ENCODE measurements at places on chromosomes 3 and 15. TPM values are rescaled to one million over a fixed set of nuclear protein-coding genes. Genes with fewer than 3 reads are reported as not detected.

The HGD gene
- 91.7 TPM for polyA plus RNA-seq

The SEMA3F gene
- 68.6 TPM for polyA plus RNA-seq

The FANCD2 gene
- polyA plus RNA-seq: 16.2 TPM

The GFM1 gene
- polyA plus RNA-seq: 48.0 TPM

The CERS3 gene
- 0.06 TPM for polyA plus RNA-seq

The OR5H6 gene
- polyA plus RNA-seq: not detected

The CRYBG3 gene
- polyA plus RNA-seq: 25.5 TPM

DNA sequence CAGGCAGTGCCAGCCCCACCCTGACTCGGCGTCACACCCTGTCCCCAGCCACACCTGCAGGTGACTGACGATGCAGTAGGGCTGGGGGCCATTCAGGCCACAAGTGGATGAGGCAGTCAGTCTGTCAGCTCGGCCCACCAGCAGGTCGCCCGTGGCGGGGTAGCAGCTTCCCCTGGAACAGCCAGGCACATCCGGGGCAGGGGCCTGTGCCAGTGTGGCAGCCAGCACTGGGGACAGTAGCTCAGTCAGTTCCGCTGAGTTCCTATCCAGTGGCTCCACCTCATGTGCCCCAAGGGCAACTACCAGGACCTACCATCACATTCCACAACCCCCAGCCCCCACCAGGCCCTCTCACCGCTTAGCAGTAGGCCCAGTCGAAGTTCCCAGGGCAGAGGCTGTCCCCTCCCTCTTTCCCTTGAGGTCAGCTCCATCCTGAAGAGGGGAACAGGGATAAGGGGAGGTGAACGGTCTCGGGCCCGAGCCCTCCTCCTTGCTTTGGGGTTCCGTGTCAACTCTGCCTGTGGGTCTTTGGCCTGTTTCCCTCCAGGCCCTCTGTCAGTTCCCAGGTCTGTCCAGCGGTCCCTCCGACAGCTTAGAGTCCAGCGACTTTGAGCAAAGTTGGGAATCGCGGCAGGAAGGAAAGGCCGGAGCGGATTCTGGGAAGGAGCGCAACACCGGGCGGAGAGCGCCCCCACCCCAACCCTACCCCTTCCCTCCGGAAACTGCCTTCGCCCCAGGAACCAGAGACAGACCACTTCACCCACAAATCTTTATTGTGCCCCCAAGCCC lies at the start of gene LAMB2:
TSS of gene LAMB2 (minus strand) at position 614 of the 789 bp plus-strand sequence. CDS start at position 431, 183 bp downstream.
- DNase-seq: peak; percentile 86

DNA sequence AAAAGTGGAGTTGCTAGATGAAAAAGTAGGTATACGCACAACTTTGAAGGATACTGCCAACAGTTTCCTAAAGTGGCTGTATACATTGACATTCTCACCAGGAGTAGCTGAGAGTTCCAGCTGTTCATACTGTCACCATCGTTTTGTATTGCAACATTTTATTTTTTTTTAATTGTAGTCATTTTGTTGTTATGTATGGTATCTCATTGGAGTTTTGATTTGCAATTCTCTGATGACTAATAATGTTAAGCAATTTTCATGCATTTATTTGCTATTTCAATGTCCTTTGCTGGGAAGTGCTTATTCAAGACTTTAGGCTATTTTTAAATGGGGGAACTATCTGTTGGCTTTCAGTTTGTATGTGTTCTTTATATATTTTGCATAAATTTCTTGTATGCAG lies 185.1 kb upstream of the TGFBR2 start:
- no peak for DNase-seq

DNA sequence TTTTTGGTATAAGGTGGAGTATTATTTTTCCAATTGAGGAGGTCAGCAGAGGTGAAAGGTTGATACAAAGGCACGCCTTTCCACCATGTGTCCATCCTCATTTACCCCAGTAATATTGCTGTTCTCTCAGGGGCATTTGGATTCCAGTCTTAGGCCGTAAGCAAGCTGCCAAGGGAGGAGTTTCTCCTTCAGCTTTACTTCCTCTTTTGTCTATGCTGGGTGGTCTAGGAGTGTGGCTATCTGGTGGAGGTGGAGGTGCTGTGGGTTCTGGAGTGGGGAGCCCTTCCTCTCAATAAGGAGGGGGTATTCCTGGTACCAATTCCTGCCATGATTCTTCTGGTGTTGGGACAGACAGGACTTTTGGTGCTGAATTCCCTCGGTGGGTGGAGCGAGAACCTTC lies 340.6 kb downstream of the KCNH8 start:
- no peak for DNase-seq

DNA sequence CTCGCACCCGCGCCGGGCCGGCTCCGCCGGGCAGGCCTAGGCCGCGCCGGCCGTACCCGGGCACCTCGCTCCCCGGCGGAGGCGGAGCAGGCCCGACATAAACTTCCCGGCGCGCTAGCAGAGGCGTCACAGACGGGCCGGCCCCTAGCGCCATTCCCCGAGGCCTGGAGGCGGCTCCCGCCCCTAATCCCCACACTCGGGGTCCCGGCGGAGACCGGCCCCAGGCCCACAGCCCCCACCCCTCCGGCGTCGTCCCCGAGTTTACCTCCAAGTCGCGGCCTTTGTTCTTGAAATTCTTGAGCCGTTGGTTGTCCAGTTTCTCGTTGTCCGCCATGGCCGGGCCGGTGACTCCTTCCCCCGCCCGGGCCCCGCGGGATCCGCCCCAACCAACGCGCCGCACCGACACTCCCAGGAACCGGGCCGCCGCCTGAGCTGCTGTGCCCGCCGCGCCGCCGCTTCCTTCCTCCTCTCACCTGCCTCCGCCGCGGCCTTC lies 376 bp downstream of the KPNA4 start:
- DNase-seq: peak; percentile 47

GRCh38 chr3:114454551-114455251 lies 160.9 kb downstream of the TIGIT start:
- DNase-seq: peak; percentile 71

DNA sequence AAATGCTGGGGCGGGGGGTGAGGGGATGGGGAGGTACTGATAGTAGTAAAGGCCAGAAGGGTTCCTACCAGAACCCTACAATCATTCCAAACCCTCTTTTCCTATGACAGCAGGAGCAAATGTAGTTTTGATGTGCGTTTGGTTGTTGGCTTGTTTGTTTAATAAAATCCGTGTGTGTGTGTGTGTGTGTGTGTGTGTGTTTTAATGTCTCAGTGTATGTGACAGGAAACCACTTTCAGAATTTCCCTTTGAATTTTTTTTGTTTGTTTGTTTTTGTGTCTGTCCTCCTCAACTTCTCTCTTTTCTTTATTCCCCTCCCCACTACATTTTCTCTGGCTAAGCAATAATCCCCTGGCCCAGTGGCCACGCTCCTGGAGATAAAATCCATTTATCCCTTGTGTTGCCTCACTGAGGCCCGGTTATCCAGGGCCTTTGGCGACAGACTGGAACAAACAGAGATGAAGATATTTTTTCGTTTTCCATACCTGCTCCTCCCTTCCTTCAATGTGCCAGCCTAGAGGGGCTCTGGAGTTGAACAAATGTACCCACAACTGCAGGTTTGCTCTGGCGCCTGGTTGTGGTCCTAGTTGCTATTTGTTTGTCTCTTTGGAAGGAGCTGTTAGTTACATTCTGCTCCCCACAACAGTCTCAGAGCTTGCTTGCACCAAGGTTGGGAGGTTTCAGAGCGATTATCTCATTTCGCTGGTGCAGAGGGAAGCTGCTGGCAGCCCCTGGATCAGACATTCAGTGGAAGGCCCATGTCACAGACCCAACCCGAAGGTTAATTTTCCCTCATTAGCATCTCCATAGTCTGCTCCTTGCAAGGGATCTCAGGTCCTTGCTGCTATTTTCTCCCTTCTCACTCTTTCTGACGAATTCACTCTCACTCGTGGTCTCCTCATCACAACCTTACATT lies 17.9 kb downstream of the NR2F2 start:
- no peak for DNase-seq

DNA sequence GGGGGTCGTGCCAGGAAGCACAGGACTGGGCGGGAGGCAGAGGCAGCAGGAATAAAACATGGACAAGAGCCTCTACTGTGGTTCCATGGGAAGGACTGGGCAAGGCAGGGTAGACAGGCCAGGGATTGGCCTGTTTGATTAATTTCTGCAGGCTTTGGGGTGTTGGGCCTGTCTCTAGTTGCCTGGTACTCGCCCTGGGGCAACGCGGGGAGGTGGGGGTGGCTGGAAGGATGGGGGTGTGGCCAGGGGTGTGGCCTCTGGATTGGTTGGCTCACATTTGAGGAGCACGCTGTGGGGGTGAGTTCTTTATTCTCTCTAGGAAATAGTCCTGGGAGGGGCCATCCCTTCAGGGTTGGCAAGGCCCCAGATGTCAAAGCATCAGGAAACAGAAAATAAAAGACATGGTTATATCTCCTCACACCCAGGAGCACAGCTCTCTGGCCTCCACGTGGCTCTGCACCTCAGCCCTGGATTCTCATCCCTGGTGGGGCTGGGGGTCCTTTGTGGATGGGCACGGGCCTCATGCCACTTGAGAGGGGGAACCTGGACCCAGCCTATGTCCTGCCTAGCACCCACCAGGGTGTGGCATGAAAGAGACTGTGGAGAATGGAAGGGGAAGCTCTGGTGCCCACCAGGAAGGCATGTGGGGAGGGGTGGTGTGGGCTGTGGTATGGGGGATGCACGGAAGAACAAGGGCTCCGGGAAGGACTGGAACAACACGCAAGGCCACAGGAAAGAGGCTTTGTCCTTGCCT lies 223.0 kb upstream of the LYSMD4 start:
- DNase-seq: no peak

DNA sequence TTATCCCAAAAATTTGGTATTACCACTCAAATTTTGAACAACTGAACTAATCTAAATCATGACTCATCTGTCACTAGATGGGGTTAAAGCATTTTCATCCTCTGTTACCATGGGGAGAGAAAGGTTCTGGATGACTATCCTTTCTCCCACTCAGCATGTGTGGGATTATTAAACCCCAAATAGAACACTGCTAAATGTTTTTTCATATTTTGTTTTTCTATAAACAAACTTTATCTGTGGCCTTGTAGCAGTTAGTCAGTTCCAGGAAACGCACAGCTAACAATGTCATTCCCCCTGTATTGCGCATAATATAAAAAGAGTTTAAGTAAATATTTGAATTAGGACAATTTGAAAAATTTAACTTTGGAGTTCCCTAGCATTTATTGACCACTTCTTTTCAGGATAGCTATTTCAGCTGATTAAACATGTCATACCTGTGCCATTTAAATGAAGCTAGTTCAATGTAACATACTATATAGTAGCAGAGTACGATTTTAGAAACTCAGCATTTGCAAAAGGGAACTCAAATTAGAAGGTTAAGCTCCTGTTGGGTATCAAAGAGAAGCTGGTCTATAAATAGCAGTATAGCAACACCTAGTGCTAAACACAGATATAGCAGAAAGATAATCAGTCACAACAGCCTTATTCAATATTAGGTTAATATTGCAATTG lies 9.2 kb upstream of the TMEM212 start:
- DNase-seq: no peak

GRCh38 chr3:176415661-176416295 lies 781.5 kb downstream of the TBL1XR1 start:
- DNase-seq: no peak

- DNase-seq: no peak
Measured at GRCh38 chr3:88090681-88091080, 31.6 kb downstream of the ZNF654 start.

DNA sequence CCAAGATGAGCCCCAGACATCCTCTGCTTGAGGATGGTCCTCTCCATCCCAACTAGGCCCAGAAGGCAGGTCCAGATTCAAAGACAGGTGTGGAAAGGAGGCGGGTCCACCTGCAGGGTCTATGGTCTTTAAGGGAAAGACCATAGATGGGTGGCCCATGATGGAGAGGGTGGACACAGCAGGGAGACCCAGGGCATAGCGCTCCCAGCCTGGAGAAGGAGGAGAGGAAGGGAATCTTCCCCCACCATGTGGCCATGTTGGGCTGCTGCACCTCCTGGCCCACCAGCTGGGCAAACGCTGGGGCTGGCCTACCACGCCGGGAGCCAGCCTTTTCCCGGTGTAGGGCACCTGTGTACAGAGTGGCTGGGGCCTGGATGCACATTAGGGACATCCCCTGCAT lies 265.2 kb upstream of the TLE3 start:
- DNase-seq: no peak

GRCh38 chr3:95134693-95135413 lies 1072.0 kb downstream of the NSUN3 start:
- no peak for DNase-seq

DNA sequence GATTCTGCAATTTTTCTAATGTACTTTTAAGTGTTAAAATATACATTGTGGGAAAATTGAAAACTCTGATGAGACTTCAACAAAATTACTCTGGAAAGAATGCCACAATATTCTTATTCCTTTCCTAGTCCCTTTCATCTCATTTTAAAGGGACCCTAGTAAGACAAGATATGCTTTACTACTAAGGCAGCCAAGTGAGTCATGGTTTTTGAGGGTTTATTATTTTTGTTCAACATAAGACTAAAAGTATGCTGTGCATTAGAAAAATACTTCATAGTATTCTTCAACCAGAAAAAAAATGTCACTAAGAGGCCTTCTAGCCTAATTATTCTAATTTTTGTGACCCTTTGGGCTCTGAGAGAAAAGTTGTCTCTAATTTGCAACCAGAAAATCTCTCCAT lies 7.4 kb downstream of the IL12A start:
- DNase-seq: no peak

DNA sequence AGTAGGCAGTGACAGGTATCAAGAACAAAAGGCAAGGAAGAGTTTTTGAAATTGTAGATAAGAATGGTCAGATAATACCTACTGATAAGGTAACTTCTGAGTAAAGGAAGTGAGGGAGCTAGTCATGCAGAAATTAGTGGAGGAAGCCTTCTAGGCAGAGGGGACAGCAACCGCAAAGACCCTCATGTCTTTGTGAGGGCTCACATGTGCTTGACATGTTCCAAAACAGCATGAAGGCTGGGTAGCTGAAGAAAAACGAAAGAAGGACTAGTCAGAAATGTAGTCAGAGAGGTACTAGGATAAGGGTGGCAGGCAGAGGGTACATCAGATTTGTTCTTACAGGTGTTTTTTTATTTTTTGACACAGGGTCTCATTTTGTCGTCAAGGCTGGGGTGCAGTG lies 5.3 kb downstream of the SIN3A start:
- DNase-seq: no peak

DNA sequence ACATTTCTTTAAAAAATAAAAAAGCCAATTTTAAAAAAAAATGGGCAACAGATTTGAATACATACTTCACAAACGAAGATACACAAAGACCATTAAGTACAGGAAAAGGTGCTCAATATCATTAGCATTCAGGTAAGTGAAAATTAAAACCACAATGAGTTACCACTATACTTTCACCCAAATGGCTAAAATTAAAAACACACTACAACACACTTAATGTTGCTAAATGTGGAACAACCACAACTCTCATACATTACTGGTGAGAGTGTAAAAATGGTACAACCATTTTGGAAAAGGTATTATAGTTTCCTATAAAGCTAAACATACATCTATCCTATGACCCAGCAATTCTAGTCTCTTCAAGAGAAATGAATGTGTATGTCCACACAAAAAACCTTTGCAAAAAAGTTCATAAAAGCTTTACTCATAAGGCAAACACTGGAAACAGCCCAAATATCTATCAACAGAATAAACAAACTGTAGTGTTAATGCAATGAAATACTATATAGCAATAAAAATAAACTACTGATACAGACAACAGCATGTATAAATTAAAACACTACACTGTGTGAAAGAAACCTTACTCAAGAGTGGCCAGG lies 14.9 kb downstream of the IP6K1 start:
- no peak for DNase-seq
